ENCODE measurements at places on chromosomes 12 and 14.

- DNase-seq = no peak
Measured at GRCh38 chr14:34189866-34190265, 239.0 kb upstream of the EGLN3 start.

DNA sequence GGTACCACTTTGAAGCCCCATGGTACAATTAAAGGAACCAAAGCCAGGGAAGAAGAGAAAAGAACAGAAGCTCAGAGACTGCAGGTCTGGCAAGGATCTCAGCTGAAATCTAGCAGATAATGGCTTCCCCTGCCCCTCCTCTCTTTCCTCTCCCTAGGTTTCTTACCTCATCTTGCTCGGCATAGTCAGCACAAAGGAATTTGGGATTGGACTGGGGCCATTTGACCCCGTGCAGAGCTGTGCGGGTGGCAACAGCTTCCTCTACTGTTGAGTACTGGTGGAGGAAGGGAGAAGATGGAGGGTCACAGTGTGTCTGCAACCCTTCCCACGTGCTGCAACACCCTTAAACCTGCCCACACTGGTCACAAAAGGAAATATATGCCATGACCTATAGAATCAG, 4.7 kb upstream of the CDH24 start:
- DNase-seq = peak; percentile 84

GRCh38 chr12:4526923-4527546, 11.7 kb upstream of the RAD51AP1 start:
- DNase-seq = peak; percentile 20

DNA sequence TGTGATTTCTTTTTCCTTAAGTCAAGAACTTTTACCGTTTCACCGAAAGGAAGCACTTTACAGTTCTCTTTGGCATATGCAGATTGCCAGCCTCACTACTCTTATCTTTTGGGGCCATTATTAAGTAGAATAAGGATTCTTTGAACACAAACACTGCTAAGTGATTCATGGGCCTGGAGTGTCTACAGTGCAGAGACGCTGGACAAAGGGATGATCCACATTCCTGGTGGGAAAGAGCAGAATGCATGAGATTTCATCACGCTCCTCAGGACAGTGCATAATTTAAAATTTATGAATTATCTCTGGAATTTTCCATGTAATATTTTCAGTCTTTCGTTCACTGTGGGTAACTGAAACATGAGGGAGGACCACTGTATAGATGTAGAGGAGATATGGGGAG, 90.2 kb downstream of the TTLL5 start:
- no peak for DNase-seq

DNA sequence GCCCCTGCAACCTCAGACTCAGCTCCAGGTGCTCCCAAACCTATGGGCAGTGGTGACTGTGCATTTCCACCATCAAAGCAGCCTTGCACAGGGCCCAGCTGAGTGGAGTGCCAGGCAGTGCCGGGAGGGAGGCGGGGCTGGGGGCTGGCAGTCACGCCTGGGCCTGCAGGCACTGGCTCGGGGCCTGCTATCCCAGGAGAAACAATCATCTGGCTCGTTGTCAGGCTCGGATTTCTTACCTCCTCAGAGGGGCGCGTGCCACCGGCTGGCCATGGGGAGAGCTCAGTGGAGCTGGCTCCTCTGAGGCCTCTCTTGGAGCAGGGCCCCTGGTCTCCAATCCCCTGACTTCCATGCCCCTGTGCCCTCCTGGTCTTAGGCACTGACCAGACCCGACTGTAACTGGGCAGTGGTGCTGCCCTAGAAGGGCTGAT, 20.2 kb upstream of the PPP1R13B start:
- DNase-seq = no peak

GRCh38 chr14:44163946-44164345, 343.1 kb downstream of the FSCB start:
- DNase-seq = no peak

- no peak for DNase-seq
Measured at GRCh38 chr14:99123208-99123870, 148.7 kb downstream of the BCL11B start.

GRCh38 chr12:5014269-5014668, 29.4 kb upstream of the KCNA5 start:
- DNase-seq = no peak

DNA sequence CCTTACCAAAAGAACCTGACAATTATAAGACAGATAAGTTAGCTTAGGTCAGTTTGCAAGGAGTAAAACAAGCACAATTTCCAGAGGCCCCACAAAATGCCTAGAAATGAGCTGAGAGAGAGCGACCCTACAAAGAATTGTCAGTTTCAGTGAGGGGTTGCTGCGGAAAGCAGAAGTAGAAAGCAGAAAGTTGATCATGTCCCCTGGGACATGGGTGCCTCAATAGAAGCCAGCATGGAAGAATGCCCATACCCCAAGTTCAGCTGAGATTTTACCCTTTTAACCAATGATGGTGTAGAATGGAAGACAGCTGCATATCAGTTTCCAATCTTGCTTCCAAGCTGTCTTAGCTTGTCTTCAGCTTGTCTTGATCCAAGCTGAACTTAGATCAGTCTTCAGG, 21.8 kb upstream of the CRY1 start:
- no peak for DNase-seq
